ENCODE measurements at places on chromosomes 6 and 20.

- DNase-seq: no peak
Measured at GRCh38 chr6:137046871-137047412, 2.2 kb upstream of the IL20RA start.

DNA sequence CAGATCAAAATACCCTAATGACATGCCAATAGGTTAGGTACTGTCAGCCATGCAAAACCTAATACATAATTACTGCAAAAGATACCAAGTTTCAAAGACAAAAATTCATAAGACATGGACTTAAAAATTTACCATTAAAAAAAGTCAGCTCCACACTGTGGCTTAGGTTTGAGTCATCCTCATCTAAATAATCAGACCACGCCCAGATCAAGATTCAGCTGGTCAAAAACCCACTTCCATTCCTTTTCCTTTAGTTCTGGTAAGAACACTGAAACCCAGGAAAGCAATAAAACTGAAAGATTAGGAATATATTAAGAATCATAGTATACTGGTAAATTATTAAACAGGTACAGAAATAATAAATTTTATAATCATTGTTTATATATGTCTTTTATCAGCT, 81.0 kb upstream of the ASF1A start:
- no peak for DNase-seq

DNA sequence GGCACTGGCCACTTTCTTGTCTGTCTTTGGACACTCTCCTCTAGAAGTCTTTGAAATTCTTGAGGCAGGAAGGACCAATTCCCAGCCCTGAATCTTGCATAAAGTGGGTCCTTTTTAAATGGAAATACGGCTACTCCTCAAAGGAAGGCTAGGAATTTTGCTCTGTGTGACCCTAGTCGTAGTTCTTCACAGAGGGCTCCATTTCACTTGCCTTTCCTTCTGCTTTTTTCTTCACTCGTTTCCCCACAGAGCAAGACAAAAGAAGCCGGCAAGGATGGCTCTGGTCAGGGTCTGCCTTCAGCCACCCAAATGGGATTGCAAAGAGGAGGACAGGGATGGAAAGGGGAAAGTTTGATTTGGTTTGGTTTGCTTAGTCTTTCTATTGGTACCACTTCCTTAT, 25.8 kb downstream of the HLA-E start:
- DNase-seq: no peak

DNA sequence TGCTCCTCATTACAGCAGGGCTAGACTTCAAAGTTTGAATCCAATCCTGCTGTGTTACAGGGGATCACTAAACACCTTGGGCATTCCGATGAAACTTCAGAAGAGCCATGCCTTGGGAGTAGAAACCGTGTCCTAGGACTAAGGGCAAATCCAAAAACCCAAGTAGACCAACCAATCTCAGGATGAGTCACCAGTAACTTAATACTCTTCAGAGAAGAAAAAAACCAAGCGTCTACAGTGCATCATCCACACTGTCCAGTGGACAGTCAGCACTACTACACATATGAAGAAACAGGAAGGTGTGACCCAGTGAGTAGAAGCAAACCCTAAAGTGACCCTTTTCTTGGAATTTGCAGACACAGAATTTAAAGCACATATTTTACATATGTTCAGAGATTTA, 39.5 kb upstream of the VAPB start:
- DNase-seq: no peak

DNA sequence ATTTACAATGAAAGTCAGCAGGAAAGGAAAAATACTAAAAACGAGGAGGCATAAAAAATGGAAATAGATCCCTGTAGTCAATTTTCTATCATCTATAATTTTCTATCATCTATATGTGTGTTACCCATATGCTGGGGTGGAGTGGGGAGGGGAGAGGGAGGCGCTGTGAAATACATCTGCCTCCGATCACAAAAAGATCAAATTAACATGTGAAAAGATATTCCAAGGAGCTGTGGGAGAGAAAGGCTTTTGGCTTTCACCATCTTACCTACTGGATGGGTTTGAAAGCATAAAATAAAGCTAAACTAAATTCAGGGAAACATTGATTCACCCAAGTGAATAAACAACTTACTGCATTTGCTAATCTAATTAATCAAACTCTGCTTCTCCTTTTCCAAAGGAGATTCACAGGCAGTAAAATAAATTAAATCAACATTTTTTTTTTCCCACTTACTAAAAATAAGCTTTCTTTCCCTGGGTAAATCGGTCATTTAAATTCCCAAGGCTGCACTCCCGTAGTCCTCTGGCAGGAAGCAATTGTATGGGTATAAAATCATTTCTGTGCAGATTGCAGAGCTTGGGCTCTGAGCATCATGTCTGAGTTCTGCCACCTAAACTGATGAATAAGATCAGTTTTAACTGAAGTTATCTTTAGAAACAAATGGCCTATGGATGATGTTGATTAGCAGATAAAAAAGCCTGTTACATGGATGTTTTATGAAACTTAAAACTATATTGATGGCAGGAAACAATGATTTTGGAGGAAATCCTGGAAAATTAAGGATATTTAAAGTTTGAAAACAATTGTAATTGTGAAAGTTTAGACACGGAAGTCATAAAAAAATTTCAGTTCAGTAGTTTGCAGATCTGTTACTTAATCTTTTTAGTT, 147.9 kb downstream of the SOX4 start:
- no peak for DNase-seq

GRCh38 chr6:156781861-156782631, 4.9 kb downstream of the ARID1B start:
- DNase-seq: no peak

GRCh38 chr20:60013296-60014139, 55.3 kb downstream of the CDH26 start:
- DNase-seq: no peak

- DNase-seq: no peak
Measured at GRCh38 chr6:19976411-19977129, 139.4 kb downstream of the ID4 start.

DNA sequence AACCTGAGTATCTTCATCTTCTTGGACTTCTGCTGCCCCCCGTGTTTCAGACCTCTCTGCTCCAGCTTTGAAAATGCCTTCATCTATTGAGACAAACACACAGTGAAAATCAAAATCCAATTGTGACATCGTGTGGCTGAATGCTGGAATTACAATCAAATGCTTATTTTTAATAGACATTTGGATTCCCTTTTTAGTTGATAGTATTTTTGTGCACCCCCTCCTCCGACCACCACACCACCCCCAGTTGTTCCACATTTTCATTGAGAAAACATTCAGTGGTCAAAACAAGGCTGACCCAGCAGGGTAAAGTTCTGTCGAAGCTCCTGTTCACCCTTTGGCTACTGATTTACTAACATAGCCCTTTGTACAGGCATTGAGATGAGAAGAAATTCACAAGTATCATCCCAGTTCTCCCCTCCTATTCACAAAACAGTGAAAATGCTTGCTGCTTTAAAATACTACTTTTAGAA, 79.0 kb downstream of the NRSN1 start:
- no peak for DNase-seq

- DNase-seq: no peak
Measured at GRCh38 chr20:34567892-34568865, 9.7 kb downstream of the MAP1LC3A start.

DNA sequence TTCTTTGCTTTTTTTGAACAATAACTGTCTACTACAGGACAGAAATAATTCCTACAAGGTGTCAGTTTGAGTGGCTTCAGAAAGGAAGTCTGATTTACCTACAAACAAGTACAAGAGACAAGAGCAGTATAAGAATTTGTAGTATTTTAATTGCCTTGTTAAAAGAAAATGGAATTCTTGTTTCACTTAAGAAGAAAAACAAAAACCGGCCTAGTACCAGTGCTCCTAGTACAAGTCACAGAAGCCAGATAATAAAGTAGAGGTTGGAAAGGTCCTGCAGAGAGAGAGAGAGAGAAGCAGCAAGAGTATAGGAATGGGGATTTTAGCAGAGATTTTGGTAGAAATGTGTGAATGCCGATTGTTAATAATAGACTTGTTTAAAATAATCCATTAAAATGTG, 6.4 kb downstream of the TAB2 start:
- no peak for DNase-seq

DNA sequence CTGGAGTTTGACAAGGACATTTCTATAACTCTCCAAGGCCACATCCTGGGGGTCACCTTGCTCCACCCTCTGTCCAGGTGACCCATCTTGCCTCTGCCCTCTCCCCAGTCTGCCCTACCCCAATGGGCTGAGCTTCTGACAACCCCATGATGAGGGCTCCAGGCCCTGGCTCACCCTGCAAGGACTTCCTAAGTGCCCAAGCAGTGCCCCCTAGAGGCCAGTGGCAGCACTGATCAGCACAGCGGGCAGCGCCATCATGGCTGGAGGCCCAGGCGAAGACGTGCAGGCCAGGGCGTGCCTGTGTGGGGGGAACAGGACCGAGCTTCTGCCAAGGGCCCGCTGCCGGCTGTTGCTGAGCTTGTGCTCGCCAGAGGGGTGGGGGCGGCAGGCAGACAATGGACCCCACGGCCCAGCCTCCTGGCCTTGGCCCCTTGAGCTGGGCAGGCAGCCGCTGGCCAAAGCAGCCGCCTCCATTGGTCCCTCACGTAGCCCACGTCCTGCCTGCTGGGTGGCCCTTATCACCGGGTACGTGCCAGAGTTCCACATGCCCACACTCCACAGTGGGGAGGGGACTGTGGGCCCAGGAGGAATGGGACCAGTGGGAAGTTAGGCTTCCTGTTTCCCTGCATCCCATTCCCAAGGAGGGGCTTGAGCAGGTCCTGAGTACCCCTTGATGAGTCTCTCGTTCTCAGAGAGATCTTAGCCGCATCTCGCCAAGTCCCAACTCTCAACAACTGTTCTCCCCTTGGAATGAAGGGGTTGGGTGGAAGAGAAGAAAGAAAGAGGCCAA, 64.3 kb downstream of the MRPL14 start:
- DNase-seq: peak; percentile 64
